GF-D8 (cell line): ENCODE measurements at places on chromosomes 16 and 17.

DNA sequence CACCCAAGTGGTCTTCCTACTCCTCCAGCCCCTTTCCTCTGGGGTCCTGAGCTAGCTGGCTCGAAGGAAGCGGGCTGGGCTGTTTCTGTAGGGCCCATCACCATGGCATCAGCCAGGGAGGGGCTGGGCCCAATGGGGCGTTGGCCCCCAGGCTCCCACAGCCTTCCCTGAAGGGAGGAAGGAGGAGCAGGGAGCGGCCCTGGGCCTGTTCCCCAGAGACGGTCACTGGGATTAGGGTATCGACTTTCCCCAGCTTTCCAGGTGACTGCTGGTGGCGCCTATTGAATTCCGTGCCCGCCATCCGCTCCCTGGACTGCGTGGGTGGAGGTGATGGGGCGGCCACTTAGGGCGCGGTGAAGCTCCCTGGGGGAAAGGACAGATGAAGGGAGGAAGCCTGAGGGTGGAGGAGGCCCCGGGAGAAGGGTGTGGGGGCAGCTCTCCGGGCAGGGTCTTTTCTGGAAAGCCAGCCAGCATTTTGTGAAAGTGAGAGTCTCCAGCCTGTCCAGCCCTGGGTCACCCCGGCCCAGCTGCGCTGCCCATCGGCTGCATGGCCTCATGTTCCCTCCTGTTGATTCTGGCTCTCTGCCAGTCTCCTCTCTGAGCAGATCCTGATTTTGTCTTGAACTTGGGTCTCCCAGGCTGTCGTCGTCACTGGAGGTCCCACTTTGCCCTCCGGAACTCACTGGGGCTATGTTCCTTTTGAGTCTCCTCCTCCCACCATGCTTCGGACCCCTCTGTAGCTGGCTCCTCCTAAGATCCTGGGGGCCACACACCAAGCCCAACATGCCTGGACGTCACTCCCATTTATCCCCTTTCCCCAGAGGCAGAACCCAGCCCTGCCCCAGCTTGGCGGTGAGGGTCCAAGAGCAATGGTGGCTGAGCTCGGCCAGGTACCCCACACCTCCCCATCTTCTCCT, 9.8 kb downstream of the NHERF1 start:
- no peak for DNase-seq

GRCh38 chr17:49995055-49995738, at the start of gene DLX3:
Gene DLX3 (minus strand): TSS chr17:49995224. CDS start chr17:49994998, 226 bp downstream.
- DNase-seq: no peak

- peak; percentile 43 for DNase-seq
Measured at GRCh38 chr17:4499431-4500190, 930 bp downstream of the SPNS2 start.

GRCh38 chr16:48590476-48590875, 19.5 kb downstream of the N4BP1 start:
- no peak for DNase-seq
